NCI-H345 (cell line): ENCODE measurements at places on chromosomes 1 and 21.

DNA sequence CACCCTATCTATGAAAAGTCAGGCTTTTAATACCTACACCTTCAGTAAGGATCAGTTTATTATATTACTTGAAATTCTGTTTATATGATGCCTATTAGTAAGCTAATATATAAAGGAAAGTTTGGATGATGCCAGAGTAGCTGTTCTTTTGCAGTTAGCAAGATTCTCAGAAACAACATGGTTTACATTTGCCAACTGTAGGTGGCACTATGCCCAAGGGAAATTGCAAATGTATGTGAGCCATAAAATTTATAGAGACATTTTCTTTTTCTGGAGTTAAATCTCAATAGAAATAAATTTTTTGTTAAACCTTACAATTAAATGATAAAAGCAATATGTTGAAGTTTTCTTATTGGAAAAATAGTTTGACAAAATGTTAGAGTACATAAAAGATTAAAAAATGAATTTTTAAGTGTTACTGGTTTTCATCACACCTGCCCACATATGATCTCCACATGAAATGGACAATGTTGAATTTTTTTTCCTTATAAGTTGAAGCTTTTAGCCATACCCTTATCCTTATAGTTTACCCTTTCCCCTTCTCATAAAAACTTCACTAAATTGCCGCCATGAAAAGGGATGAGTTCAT is 32.1 kb upstream of the EPHX4 start:
- DNase-seq: peak; percentile 50

DNA sequence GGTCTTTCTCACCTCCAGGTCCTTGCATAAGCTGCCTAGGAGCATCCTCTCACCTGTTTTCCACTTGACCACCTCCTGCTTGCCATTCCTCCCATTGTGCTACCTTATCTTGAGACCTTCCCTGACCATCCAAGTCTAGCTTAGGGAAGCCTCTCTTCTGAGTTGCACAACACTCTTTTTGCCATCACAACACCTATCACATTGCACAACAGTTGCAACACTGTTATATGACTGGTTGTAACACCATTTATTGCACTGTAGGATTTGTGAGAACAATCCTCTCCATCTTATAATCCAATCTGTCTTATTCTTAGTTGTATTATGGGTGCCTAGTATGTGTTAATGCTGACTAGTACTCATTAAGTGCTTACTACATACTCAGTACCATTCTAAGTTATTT is 488.7 kb downstream of the OMA1 start:
- no peak for DNase-seq

GRCh38 chr1:66932291-66932690 is 7.5 kb downstream of the MIER1 start:
- DNase-seq: no peak

- no peak for DNase-seq
Measured at GRCh38 chr1:156072251-156072650, 10.0 kb downstream of the MEX3A start.

GRCh38 chr1:230798491-230798890 is 51.3 kb downstream of the CAPN9 start:
- no peak for DNase-seq

DNA sequence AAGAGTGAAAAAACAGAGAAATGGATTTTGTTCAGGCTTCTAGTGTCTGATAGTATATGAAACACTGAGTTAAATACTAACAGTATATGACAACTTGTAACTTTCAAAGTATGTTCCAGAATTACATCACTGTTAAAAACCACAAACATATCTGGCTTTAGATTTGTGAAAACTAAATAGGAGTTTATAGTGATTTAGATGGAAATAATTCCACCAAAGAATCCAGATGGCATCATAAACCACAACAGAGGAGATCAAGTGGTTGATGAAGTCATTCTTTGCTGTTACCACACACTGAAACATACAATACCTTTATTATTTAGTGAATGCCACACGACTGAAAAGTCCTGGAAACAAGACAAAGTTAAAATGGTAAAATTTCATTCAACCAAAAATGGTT is 37.2 kb downstream of the ALG14 start:
- DNase-seq: no peak
